CD14-positive monocyte (primary cell): ENCODE measurements at places on chromosomes 11 and 22. TPM values are rescaled to one million over a fixed set of nuclear protein-coding genes. Genes with fewer than 3 reads are reported as not detected.

GRCh38 chr11:129578006-129578405, 202.4 kb downstream of the BARX2 start:
- H3K36me3 ChIP-seq = no peaks in the 10 kb centered on the region
- H3K27ac ChIP-seq = no peak overlapping the region
- DNase-seq = no peak
- no peak overlapping the region for H3K4me3 ChIP-seq
- no peaks in the 10 kb centered on the region for H3K27me3 ChIP-seq

DNA sequence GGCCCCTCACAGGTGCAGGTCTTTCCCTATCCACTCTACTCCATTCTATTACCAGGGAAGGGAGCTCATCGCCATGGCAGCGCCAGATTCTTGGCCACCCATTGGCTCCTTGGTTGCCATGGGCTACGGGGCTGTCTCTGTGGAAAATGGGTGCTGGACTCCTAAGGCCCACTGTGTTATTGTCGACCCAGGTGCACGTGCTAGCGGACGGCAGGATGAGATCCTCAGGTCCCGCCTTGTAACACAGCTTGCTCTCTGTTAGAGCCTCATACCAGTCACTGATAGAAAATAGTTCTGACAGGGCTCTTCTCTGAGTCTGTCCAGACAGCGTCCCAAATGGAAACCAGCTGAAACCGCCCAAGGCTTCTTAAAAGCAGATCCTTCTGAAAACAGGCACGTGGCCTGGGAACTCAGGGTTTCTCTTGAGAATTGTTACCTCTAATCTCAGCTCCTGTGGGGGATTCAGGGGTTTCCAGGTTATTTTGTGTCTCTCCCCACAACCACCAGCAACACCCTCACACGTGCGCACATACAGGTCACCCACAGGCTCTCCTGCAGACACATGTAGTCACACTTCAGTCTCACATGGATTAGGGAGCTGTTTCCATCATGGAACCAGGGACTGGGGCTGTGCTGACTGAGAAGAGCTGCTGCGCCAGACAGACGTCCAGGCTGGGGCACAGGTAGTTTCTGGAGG, 1.5 kb downstream of the TUB start:
- no peak overlapping the region for H3K27ac ChIP-seq
- no peak overlapping the region for H3K4me3 ChIP-seq
- H3K36me3 ChIP-seq = no peaks in the 10 kb centered on the region
- DNase-seq = no peak
- H3K4me1 ChIP-seq = no peaks in the 10 kb centered on the region

DNA sequence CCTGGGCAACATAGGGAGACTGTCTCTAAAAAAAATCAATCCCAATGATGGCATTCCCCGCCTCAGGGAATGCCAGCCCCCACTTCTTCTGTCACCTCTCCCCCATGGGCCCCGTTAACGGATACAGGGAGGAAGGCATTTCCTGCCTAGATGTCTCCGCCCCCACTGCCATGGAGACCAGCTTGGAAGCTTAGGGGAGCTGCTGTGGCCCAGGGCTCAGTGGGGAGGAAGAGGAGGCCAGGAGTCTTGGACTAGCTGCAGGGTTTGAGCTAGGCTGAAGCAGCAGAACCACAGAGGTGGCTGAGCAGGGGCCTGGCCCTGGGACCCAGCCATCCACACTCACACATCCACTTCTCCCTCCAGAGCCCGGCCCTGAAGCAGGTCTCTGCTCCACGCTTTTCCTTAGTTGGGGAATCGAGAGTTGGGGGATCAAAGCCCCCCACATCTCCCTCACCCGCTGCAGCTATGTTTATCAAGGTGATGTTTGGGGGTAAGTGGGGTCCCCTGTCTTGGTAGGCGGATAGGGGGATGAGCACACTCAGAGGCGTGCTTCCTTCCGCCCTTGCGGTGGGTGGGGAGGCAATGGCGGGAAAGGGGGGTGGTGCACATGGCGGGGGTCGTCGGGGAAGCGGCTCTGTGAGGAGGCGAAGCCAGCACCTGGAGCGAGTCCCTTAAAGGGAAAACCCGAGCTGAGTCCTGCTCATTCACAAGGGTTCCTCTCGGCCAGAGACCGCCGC, at the start of gene C22orf15:
Gene C22orf15 (plus strand): TSS at position 149 of the 737 bp plus-strand sequence. CDS start 317 bp downstream, at position 466.
- peak within 1 kb of the TSS; percentile 70 for H3K4me3 ChIP-seq
- peaks cover 26% of the 10 kb centered on the region for H3K4me1 ChIP-seq
- H3K27me3 ChIP-seq = no peaks in the 10 kb centered on the region
- no peak within 1 kb of the TSS for H3K27ac ChIP-seq

DNA sequence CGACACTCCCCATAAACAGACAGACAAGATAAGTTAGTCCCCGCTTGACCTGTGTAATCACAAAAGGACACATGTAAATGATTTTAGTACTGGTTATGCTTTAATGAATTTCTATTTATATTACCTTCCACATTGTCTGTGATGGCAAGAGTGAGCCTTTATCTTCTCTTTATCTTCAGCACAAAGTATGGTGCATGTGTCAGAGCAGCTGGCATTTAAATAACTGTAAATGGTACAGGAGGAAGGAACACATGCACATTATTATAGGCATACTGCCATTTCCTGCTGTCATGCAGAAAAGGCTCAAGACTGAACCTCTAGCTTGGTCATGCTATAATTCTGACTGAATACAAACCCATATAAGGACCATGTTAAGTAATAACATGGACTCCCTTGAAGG, 1342.7 kb upstream of the TENM4 start:
- no peak overlapping the region for H3K4me3 ChIP-seq
- H3K27me3 ChIP-seq = no peaks in the 10 kb centered on the region
- no peak overlapping the region for H3K27ac ChIP-seq
- H3K36me3 ChIP-seq = no peaks in the 10 kb centered on the region
- no peaks in the 10 kb centered on the region for H3K4me1 ChIP-seq

- DNase-seq = no peak
- no peak overlapping the region for H3K27ac ChIP-seq
- no peaks in the 10 kb centered on the region for H3K36me3 ChIP-seq
- H3K4me1 ChIP-seq = no peaks in the 10 kb centered on the region
- H3K4me3 ChIP-seq = no peak overlapping the region
These were observed 23.8 kb upstream of the OAF start for GRCh38 chr11:120186774-120187591.

GRCh38 chr11:101511065-101511464, 72.7 kb downstream of the TRPC6 start:
- H3K4me1 ChIP-seq = no peaks in the 10 kb centered on the region
- H3K27me3 ChIP-seq = no peaks in the 10 kb centered on the region
- no peak overlapping the region for H3K27ac ChIP-seq
- no peaks in the 10 kb centered on the region for H3K36me3 ChIP-seq

DNA sequence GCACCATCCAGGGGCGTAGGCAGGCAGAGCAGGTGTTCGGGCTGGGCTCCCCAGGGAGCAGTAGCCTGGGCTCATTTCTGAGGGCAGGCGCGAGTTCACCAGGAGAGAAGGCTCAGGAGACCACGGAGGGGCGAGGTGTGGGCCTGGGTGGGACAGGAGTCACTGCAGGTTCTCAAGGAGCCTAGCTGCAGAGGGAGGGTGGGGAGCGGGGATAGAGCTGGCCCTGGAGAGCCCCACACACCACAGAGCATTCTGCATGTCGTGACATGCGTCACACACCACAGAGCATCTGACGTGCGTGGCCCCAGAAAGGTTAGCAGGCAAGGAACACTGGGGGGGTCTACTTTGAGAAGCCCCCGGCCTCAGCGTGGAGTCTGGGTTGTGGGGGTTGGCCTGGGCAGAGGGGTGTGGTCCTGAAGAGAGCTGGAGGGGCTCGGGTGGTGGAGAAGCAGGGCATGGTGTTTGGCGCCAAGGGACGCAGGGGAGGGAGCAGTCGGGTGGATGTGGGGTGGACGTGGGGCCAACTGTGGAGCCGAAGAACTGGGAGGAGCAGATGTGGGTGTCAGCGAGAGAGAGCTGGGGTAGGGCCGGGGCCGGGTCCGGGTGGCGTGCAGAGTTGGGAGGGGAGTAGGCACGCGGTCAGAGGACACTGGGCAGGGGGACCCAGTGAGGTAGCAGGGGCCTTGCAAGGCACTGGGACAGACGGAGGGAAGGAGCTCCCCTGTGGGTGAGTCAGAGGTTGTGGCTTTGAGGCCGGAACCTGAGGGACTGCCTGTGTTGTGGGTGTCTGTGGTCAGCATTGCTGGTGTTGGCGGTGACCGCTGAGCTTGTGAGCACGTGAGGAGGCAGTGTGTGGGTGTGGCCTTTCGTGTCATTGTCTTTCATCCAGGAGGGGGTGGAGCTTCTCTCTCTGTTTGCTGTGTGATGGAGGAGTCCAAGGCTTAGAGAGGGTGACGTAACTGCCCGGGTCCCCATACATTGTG, 25.5 kb downstream of the CTTN start:
- peaks cover 9% of the 10 kb centered on the region for H3K27me3 ChIP-seq
- no peak overlapping the region for H3K27ac ChIP-seq
- H3K36me3 ChIP-seq = no peaks in the 10 kb centered on the region
- peaks cover 12% of the 10 kb centered on the region for H3K4me1 ChIP-seq
- DNase-seq = peak; percentile 72

DNA sequence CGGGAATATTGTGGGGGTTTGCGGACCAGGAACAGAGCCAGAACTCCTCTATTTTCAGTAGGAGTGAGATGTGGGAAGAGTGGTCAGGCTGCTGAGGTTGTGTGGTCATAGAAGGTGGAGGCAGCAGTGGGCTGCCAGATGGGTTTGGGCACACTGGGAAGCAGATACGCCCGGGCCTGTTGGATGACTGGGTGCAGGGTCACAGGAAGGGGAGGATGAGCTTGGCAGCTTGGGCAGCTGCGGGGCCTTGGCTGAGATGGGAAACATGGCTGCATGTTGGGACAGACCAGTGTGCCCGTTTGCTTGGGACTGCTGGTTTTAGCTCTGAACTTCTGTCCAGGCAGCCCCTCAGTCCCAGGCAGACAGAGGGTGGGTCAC, 11.4 kb downstream of the SHANK3 start:
- no peak for DNase-seq
- no peaks in the 10 kb centered on the region for H3K27me3 ChIP-seq
- no peaks in the 10 kb centered on the region for H3K36me3 ChIP-seq
- no peak overlapping the region for H3K27ac ChIP-seq
- peaks cover 13% of the 10 kb centered on the region for H3K4me1 ChIP-seq

DNA sequence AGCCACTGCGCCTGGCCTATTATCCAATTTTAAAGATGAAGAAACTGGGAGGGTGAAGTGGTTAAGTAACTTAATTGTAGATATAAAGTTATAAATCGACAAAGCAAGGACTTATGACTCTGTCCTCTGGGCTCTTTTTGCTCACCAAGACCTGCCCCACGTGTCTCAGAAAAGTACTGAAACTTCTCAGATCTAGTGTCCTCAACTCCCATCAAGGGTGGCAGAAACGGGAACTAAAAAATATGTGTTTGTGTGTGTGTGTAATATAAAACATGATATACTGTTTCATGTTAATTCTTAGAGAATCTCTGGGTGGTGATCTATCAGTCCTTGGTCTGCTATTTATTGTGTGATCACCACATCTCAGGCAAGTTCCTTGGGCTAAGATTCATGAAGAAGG, 104.9 kb downstream of the GAB2 start:
- no peak overlapping the region for H3K4me3 ChIP-seq
- peak overlapping the region; percentile 73 for H3K27ac ChIP-seq
- DNase-seq = peak; percentile 42
- H3K4me1 ChIP-seq = peaks cover 64% of the 10 kb centered on the region
- H3K27me3 ChIP-seq = no peaks in the 10 kb centered on the region

DNA sequence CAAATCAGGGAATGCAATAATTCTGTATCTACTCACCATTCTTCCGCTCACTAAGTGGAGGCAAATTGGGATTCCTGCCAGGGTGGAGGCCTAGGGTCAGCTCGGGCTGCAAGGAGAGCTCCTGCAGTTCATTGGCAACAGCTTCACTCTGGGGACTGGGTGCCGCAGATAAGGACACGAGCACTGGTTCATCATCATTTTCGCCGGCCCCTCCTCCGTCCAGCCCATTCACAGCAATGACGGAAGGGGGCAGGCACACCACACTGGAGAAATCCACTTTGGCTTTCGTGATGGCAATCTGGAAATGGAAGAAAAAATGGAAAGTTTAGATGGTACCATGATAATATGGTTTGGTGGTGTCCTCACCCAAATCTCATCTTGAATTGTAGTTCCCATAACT, 84.4 kb downstream of the MRTFA start:
- H3K4me1 ChIP-seq = no peaks in the 10 kb centered on the region
- H3K4me3 ChIP-seq = no peak overlapping the region
- no peak overlapping the region for H3K27ac ChIP-seq
- no peak for DNase-seq
- H3K36me3 ChIP-seq = peaks cover 39% of the 10 kb centered on the region
- no peaks in the 10 kb centered on the region for H3K27me3 ChIP-seq

DNA sequence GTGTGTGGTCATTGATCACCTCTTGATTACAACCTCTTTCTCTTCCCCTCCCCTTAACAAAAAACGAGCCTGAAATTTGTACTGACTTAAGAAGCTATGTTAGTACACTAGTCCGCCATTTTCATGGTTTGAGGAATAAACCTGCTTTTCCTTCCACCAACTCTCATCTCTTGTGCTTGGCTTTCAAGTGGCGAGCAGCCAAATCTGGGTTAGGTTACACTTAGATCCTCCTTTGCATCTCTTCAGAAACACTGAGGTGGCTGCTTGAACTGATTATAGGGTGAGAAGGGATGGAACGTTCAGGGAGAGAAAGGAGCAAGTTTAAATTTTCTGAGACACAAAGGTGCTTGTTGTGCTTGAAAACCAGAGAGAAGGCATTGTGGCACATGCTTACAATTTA, 2171.4 kb downstream of the LRRC4C start:
- no peaks in the 10 kb centered on the region for H3K27me3 ChIP-seq
- no peak overlapping the region for H3K27ac ChIP-seq
- no peaks in the 10 kb centered on the region for H3K4me1 ChIP-seq
- H3K4me3 ChIP-seq = no peak overlapping the region

- H3K4me1 ChIP-seq = peaks cover 52% of the 10 kb centered on the region
- peak; percentile 85 for DNase-seq
- H3K27ac ChIP-seq = no peak overlapping the region
- H3K36me3 ChIP-seq = no peaks in the 10 kb centered on the region
These were observed 9.3 kb downstream of the CD82 start for GRCh38 chr11:44574610-44575287.

- H3K4me3 ChIP-seq = no peak overlapping the region
- H3K27me3 ChIP-seq = peaks cover 5% of the 10 kb centered on the region
- peaks cover 4% of the 10 kb centered on the region for H3K4me1 ChIP-seq
- H3K27ac ChIP-seq = no peak overlapping the region
- no peaks in the 10 kb centered on the region for H3K36me3 ChIP-seq
These were observed 8.5 kb upstream of the CHRDL2 start for GRCh38 chr11:74739546-74740270.

GRCh38 chr11:46978005-46978491, 41.5 kb downstream of the CSTPP1 start:
- no peaks in the 10 kb centered on the region for H3K36me3 ChIP-seq
- no peak overlapping the region for H3K27ac ChIP-seq
- no peaks in the 10 kb centered on the region for H3K27me3 ChIP-seq
- DNase-seq = no peak

REXO2 gene
- 13.5 and 22.2 TPM in 2 replicates for polyA plus RNA-seq

ART1 gene
- not detected for polyA plus RNA-seq

MAP6 gene
- polyA plus RNA-seq = not detected

NAALAD2 gene
- polyA plus RNA-seq = not detected in 2 replicates
